ENCODE measurements at places on chromosomes 7 and 10.

DNA sequence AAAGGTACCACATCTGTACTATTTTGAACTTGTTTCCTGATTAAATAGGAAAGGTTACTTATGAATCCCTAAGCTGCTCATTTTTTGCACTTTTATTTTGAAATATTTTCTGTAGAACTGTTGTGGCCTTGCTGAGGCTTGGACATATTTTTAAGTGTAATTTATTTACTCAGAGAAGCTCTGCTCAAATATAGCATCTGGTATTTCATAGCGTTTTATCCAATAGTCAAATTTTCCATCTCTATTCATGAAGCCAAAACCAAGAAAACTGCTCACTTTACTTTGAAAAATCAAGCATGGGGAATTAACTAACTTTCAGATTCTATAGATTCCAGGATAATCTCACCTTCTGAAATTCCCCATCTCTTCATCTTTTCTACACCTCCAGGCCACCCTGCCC lies 6.6 kb upstream of the FAM3C start:
- DNase-seq, result no peak

DNA sequence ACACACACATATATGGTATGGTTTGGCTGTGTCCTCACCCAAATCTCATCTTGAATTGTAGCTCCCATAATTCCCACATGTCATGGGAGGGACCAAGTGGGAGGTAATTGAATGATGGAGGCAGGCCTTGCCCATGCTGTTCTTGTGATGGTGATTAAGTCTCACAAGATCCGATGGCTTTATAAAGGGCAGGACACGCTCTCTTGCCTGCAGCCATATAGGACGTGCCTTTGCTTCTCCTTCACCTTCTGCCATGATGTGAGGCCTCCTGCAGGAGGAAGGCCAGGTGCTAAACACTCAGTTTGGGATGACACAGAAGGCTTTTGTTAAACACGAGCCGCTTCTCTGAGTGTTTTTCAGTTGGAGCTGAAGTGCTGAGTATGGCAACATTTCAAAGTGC lies 205.3 kb upstream of the KLF6 start:
- DNase-seq, result no peak

DNA sequence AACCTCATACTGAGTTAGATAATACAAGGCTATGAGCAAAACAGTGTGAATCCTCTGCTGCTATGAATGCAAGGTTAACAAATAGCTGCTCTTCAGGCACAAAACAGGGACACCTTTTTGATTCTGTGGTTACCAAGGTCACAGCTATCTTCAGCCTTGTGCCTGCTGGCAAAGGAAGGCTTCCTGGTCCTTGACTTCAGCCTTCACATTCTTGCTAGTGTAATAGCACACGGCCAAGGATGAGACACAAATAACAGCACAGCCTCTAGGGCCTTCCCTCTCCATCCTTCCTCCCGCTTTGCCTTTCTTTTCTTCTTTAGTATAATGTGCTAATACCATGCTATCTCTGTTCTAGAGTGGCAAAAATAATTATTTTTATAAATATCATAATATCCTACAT lies 130.6 kb upstream of the CAV2 start:
- DNase-seq, result no peak

GRCh38 chr10:30629653-30630052 lies at the start of gene LYZL2:
LYZL2 (minus strand) TSS chr10:30629753; CDS start chr10:30626915, 2,838 bp downstream.
- DNase-seq, result no peak

DNA sequence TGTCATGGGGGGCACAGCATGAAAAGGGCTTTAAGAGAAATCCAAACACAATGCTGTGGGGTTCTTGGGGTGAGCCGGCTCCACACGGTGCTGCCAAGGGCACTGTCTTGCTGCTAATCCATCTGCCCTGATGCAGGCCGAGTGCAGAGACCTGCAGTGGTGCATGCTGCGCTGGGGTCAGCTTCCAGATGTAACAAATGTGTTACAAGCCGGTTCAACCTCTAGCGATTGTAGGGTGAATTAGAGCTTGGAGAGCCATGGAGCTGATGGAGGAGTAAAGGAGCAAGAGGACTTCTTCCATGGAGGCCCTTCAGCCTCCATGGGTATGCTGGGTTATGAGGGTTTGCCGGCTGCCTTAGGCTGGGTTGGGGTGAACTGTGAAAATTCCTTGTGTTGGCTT lies 402.3 kb downstream of the TYW1 start:
- DNase-seq, result no peak

- DNase-seq, result no peak
Measured at GRCh38 chr7:156497776-156498509, 142.6 kb upstream of the RNF32 start.

DNA sequence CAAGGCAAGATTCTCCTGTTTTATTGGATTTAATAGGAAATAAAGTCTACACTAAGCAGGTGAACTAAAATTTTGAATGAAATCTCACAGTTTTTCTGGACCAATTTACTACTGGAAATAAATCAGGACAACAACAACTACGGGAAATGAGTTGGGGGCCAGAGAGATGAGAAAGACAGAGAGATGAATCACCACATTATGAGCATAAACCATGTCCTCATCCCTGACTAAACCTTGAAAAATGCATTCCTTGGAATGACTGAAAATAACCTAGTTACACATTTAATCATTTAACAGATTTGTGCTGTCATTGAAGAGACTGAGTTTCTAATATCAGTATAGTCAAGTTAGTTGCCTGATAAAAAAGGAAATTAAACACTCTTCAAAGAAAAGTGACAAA lies 608.4 kb upstream of the KCND2 start:
- DNase-seq, result no peak

DNA sequence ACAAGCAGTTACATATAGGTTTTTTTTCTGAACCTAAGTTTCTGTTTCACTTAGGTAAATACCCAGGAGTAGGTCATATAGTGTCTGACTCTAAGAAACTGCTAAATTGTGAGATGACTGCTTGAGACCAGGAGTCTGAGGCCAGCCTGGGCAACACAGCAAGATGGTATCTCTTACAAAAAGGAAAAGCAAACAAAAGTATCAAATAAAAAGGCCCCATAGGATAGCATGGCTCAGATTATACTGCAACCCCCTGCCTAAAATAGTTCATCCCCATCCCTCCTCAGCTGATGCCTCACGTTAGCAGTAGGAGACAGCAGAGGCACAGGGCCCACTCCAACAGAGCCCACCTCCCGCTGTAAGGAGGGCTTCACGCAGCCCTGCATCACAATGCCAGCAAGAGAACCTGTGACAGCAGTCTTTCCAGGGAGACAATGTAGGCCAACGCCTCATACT lies 90.3 kb downstream of the SRPK2 start:
- DNase-seq, result no peak

GRCh38 chr10:3525832-3526449 lies 259.1 kb downstream of the KLF6 start:
- DNase-seq, result no peak

DNA sequence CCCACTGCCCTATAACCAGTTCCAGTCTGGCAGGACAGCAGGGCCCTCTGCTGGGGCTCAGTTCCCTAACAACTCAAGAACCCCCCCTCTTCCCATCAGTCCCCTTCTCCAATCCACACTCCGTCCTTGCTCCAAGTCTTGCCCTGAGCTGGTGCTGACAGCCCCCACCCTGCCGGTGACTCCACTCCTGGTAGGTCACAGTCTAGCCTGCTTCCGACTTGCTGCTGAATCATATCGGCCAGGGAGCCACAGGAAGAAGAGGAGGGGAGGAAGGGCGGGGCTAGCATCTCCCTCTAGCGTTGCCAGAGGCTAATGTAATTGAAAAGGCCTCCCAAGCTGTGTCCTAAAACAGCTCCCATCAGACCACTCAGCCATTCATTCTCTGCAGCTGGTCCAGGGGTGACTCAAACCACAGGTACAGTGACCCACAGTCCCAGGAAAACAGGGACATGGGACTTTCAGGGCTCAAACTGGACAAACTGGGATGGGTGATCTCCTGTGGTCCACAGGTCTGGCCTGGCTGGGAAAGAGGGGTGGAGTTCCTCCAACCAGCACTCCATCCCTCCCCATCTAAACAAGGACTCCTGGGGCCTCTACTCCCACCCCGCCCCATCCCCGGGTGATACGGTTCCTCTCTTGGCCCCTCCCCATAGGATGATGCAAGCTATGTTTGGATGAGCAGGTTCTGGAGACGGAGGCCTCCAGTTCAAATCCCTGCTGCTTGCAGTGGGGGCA lies 158.8 kb downstream of the SH3PXD2A start:
- no peak for DNase-seq

- DNase-seq, result no peak
Measured at GRCh38 chr10:63286340-63286739, 153.2 kb downstream of the NRBF2 start.

- no peak for DNase-seq
Measured at GRCh38 chr7:1894906-1895663, 225.0 kb downstream of the ELFN1 start.
